Muscle of leg (tissue), 16 donors: ENCODE measurements at places on chromosomes 1 and 21.

GRCh38 chr1:171611306-171611705, 10.7 kb upstream of the MYOCOS start:
- no peak for DNase-seq

GRCh38 chr1:147273409-147274336, 31.2 kb downstream of the CHD1L start:
- DNase-seq: peak; percentile 82

- no peak for DNase-seq
Observed at GRCh38 chr1:56992318-56993125, 26.7 kb upstream of the C8B start.

- DNase-seq: peak; percentile 93
Observed at GRCh38 chr1:167797015-167797414, 75.2 kb downstream of the MPZL1 start.

GRCh38 chr1:223246476-223247112, 103.5 kb upstream of the TLR5 start:
- DNase-seq: no peak

DNA sequence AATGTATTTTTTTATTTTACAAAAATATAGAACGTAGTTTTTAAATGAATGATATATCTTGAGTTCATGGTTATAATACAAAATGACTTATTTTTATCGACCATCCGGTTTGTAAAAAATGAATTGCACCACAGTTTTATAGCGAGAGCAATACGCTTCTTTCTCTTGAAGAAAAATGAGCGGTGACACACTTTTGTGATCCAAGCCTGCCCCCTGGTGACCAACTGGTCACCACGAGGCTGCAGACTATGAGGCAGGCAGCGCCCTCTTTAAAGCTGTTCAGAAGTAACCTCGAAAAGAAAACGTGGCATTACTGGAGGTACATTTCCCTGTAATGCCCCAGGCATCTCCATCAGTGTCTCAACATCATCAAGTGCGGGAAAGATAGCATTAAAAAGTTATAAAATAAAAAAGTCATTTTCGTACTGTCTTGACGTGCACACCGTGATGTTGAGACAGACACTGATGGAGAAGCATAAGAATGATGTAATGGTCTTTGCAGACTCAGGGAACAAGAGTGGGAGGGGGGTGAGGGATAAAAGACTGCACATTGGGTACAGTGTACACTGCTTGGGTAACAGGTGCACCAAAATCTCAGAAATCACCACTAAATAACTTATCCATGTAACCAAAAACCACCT, 734.2 kb upstream of the ADAMTS5 start:
- peak; percentile 95 for DNase-seq
